ENCODE measurements at places on chromosomes 12 and 14.
A peak's percentile ranks its signal among the peaks of the same experiment; 100 is the strongest.

DNA sequence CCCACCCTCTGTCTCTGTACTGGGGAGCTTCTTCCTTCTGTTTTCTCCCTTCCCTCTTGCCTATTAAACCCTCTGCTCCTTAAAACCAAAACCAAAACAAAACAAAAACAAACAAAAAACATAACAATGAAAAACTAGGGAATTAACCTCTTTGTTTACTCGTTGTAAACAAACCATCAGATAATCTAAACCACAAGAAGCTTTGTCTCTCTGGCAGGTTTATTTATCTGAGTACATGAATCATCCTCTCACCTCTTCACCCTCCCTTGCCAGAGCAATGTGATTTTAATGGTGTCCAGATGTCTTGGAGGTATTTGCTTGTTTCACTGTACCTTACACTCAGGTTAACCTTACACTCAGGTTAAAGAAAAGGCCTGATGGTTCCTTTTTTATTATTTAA, 66.1 kb downstream of the DYRK2 start:
- no peak for DNase-seq

- DNase-seq, result peak; percentile 58
Observed at GRCh38 chr12:182381-182892, 31.5 kb downstream of the SLC6A12 start.

DNA sequence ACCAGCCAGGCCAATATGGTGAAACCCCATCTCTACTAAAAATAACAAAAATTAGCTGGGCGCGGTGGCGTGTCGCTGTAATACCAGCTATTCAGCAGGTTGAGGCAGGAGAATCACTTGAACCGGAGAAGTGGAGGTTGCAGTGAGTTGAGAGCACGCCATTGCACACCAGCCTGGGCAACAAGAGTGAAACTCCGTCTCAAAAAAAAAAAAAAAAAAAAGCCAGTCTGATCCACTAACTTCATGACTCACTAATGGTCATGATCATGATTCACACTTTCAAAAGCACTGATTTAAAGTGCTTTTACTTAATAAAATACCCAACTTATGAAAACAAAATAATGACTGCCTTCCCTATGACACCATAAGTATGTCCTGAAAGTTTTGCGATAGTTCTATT, 38.4 kb upstream of the CPM start:
- DNase-seq, result no peak

DNA sequence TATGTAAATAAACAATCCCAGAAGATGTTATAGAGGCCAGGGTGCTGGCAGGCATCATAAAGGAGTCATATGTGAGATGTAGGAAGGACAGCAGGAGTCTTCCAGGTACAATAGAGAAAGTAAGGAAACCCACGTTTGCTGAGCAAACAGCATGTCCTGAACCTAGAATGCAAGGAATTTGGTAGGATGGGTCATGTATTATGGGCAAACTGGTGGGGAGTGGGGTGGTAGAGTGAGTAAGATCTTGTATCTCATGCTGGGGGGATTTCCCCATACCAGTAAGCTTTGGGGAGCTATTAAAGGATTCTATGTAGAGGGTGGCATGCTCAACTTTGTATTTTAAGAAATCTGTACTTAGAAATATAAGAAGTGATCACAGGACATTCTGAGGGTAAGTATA, 41.0 kb downstream of the CDKL1 start:
- DNase-seq, result no peak

GRCh38 chr14:75298187-75298965, 19.7 kb downstream of the FOS start:
- DNase-seq, result no peak

DNA sequence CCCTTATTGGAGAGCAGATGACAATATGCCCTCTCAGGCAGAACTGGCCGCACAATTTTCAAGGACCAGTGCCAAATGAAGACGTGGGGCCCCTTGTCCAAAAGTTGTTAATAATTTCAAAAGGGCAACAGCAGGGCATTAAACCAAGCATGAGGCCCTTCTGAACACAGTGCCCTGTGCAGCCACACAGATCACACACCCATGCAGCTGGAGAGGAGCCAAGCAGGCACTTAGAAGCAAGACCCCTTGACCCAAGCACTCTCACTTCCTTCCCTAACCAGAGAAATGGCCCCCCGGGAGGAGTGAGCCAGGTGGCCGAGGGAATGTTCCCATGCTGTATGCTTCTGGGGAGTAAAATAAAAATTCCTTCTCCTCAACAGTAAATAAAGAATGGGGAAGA, 114.0 kb upstream of the TMPO start:
- DNase-seq, result no peak

GRCh38 chr12:50016501-50017475, 8.5 kb downstream of the RACGAP1 start:
- peak; percentile 56 for DNase-seq

- DNase-seq, result no peak
Observed at GRCh38 chr14:71403656-71404055, 496.4 kb downstream of the PCNX1 start.

DNA sequence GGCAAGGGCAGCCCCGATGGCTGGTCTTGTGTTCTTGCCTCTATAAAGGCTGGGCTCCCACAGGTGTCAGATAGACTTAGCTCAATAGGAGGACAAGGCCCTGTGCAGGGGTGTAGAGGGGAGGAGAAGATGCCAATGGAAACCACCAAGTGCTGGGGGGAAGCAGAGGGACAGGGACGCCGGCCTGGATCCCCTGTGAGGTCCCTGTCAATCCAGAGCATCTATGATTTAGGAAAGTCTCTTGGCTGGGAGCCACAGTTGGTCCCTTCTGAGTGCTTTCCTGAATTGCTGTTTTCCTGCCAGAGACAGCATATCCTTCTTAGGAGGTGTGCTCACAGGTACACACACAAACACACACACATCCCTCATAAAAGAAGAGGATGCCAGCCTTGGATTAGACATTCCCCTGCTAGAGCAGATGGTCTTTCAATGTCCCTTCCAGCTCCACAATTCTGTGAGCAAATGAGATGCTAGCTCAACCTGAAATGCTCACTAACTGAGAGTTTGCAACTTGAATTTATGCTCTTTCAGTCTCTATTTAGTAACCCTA, 62.7 kb downstream of the TTC7B start:
- no peak for DNase-seq

DNA sequence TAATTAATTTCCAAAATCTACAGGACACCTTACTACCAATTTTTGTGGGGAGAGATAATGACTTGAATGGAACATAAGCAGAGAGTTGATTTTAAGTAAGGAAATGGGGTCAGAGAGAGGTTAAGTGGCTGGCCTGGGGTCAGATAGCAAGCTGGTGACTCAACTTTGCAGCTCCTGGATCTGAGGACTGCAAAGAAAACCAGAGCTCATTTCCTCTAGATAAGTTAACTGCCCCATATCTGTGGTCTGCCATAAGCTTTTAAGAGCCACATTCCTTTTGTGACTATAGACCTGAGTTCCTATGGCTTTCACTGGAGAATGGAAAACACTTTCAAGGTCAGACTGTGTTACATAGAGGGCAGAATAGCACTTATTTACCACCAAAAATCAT, 201.2 kb upstream of the PRICKLE1 start:
- no peak for DNase-seq

DNA sequence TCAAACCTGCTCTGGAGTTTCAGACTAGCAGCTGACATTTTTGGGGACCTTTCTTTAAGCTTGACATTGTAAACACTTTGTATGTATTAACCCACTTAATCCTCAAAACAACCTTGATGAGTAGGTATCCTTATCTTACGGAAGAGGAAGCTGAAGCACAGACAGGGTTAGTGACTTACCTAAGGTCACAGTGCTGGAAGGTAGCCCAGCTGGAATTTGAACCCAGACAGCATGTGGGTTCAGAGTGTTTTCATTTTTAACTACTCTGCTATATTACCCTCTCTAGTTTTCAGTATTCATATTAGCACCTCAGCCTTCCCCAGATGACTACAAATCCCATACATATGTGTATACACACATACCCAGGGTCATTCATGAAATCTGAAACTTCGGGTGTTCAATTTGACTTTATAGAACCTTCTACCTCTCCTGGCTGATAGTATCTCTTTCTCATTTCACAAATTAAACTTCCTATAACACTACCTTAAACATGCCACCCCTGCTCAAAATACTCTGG, 13.9 kb downstream of the LPCAT3 start:
- DNase-seq, result no peak

All from brain pericyte (primary cell).